ENCODE measurements at places on chromosomes 4 and X.

GRCh38 chr4:100796332-100796731 is 278.5 kb upstream of the EMCN start:
- no peak for DNase-seq

DNA sequence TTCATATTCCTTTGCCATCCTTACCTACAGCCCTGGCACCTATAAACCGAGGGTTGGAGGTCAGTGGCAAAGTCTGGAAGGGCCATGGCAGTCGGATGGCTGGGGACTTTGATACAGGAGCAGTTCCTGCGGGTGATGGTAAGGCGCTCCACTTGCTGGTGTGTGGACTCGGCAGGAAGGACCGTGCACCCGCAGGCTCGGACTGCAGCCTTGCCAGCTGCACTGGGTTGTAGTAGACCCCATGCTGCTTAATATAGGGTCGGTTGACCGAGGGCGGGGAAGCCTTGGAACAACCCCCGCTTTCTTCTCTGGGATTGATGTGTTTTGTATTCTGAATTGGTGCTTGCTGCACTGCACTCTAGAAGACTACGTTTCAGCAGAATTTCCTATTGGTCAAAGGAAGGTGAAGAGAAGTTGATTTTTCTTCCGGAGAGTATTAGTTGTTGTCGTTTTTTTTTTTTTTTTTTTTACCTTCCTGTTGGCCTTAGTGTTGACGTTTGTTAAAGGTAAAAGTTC is 638 bp downstream of the BLTP1 start:
- no peak for DNase-seq

GRCh38 chrX:15401378-15401777 is 17.2 kb upstream of the VEGFD start:
- no peak for DNase-seq

- DNase-seq = no peak
Observed at GRCh38 chrX:50881028-50881427, 29.5 kb upstream of the BMP15 start.

GRCh38 chrX:155334486-155335336 is at the start of gene CLIC2:
CLIC2 (minus strand) TSS chrX:155334614; CDS start chrX:155334427, 187 bp downstream.
- DNase-seq = no peak

- DNase-seq = no peak
Observed at GRCh38 chr4:13478131-13478530, 6.0 kb downstream of the RAB28 start.

- DNase-seq = no peak
Observed at GRCh38 chr4:18798123-18798522, 776.6 kb upstream of the LCORL start.

DNA sequence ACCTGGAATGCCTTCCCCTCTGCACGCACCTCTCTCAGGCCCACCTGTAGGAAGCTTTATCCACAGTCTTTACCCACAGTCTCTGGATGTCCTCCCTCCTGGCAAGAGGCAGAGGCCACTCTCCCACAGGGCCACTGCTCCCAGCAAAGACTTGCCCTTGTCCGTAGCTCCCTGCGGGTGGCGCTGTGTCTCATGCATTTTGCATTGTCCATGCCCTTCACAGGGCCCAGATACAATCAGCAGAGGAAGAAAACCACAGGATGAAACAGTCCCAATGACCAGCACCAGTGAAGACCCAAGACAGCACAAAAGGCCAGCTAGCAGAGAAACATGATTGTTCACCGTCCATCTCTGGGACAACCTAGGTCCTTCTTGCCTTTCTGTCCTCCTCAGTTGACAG is 2.1 kb upstream of the NSG1 start:
- no peak for DNase-seq

GRCh38 chrX:16487620-16488385 is 162.2 kb upstream of the S100G start:
- DNase-seq = no peak

- no peak for DNase-seq
Observed at GRCh38 chr4:153223427-153223801, 19.2 kb downstream of the TRIM2 start.

- DNase-seq = no peak
Observed at GRCh38 chrX:41338436-41338835, 4.5 kb downstream of the DDX3X start.

DNA sequence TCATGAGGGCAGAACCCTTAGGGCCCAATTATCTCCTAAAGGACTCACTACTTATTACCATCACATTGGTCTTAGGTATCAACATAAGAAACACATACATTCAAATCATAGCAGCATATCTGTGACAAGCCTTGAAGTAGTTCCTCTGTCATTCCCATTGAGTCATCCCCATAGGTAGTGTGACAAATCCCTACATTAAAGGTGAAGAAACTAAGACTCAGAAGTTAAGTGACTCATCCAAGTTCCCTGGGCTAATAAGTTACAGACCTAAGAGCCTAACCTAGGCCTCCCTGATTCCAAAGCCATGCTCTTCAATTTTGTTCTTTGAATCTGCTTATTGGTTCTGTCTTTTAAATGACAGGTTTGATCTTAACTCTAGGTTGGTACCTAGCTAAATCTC is 58.2 kb downstream of the CD38 start:
- no peak for DNase-seq

DNA sequence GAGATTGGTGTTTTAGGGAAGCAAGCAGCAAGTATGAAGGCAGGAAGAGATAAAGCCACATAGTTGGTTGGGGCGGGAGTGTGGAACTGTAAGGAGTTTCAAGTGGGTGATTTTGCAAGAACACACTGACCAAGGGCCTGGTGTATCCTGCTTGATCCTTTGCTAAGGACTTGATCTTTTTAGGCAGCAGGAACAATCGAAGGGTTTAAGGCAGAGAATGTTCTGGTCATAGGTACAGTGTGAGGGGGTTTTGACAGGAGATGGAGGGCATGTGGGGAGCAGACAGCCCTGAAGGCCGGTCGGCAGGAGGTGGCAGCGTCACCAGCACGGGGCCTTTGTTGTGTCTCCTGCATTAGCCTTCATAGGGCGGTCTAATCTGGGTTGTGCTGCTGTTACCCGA is 54.7 kb downstream of the FAM193A start:
- no peak for DNase-seq

DNA sequence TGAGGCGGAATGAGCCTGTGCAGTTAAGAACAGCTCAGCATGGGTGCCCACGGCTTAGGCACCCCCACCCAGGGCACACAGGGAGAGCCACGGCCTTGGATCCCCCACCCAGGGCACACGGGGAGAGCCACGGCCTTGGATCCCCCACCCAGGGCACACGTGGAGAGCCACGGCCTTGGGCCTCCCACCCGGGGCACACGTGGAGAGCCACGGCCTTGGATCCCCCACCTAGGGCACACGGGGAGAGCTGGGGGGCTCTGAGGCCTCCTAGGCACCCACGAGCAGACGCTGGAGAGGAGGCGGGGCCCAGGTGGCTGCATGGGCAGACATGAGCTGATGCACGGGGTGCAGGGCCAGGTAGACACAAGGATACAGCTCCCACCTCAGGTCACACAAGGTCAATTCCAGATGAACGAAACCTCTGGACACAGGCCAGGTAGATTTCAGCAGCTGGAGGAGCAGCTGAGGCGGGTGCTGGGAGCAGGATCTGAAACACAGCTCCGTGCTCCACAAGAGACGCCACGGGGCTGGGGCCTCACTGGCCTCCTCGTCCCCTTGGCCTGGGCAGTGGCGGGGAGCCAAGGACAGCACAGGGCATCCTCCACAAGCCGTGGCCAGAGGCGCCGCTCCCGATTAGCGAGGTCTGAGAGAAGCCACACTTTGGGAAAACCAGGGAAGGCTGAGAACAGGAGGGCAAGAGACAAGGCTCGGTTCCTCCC is 30.8 kb downstream of the GAK start:
- no peak for DNase-seq

DNA sequence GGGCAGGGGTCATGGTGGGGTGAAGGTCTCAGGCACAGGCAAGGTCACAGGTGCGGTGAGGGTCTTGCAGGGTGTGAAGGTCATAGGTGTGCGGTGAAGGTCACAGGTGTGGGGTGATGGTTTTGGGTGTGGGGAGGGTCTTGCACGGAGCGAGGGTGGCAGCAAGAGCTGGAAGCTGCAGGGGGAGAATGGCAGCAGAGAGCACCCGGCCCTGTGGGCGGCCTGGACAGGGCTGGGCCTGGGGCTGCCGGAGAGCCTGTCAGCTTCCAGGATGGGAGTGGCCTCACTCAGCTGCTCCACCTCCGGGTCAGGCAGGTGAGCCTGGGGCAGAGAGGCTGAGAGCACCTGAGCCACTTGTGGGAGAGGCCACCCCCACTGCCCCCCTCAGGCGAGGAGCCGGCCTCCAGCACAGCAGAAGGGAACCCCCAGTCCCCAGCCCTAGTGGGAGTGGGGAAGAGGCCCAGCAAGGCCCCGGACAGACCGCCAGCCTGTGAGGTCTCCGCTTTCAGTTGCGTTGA is 1.5 kb downstream of the MSANTD1 start:
- DNase-seq = no peak

GRCh38 chrX:40922307-40922706 is 162.9 kb upstream of the USP9X start:
- DNase-seq = no peak

DNA sequence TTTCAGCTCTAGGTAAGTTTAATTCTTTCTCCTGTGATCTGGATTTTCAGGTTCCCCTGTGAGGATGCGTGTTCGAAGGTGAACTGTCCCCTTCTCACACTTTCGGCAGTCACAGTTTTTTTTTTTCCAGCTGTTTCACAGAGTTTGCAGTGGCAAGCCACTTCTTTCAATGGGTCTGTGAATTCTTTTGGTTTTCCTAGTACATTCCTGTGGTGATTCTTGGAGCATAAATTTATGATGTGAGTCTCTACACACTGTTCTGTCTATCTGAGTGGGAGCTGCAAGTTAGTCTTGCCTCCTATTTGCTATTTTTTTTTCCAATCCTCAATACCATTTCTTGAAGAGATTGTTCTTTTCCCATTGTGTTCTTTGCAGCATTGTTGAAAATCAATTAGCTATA is 595.5 kb downstream of the RAPGEF2 start:
- no peak for DNase-seq

GRCh38 chr4:124415146-124415545 is 297.4 kb downstream of the ANKRD50 start:
- no peak for DNase-seq

DNA sequence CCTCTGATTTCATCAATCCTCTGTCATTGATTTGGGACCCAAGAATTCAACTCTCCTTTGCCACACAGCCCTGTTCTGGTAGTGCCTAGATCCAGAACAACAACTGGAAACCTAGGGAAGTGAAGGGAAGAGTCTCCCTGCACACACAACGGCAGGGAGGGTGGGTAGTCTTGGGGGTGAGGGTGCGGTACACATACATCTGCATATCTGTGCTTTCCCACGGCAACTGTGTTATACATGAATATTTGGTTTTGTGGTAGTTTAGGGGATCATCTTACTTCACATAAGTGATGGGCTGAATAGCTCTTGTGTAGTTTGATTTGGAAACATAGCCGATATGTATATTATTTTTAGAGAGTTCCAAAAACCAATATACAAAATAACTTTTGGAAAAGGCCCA is 3.3 kb upstream of the PRSS12 start:
- DNase-seq = no peak

DNA sequence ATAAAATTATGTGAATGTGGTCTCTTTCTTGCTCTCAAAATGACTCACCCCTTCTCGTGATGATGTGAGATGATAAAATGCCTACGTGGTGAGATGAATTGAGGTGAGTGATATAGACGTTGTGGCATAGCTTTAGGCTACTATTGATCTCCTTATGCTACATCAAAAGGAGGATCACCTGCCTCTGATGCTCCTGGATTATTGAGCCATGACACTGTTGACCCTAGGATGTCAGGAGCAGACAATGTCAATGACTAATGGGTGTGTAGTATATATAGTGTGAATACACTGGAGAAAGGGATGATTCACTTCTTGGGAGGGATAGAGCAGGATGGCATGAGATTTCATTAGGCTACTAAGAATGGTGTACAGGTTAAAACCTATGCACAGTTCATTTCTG is 210.7 kb upstream of the PRPS2 start:
- DNase-seq = no peak

DNA sequence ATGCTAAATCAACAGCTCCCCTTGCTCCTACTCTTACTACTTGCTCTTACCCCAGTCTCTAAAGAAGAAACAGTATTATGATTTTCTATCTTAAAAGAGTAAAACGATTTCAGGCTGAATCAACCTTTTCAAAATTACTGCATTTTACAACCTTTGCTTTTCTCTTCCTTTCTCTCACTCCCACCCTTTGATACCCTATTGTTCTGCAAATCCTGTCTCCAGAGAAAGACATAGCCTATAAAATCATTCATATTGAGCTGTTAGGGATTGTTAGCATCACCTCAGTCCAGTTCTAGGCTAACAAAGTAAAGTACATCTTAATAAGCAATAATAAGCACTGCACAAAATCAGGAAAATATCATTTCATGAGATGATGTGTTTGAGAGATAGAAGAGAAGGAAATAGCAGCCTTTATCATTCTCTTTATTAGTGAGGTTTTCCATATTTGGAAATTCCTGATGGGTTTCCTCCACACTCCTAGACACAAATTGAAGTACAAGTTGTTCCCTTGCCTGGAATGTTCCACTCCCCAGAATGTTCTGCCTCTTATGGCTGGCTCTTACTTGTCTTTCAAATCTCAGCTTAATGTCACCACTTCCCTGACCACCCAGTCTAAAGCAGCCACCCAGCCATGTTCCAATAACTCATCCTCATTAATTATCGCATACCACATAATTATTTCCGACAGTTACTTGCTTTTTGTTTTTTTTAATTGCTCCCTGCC is 219.7 kb downstream of the PALLD start:
- DNase-seq = no peak
